Dorsolateral prefrontal cortex (tissue), 122 donors: ENCODE measurements at places on chromosomes 3 and 15.

- no peak for DNase-seq
Measured at GRCh38 chr3:7146529-7146928, 285.6 kb downstream of the GRM7 start.

GRCh38 chr15:98154863-98155262, 194.4 kb downstream of the ARRDC4 start:
- no peak for DNase-seq

- no peak for DNase-seq
Measured at GRCh38 chr15:72782274-72783003, 1.1 kb downstream of the ADPGK start.

DNA sequence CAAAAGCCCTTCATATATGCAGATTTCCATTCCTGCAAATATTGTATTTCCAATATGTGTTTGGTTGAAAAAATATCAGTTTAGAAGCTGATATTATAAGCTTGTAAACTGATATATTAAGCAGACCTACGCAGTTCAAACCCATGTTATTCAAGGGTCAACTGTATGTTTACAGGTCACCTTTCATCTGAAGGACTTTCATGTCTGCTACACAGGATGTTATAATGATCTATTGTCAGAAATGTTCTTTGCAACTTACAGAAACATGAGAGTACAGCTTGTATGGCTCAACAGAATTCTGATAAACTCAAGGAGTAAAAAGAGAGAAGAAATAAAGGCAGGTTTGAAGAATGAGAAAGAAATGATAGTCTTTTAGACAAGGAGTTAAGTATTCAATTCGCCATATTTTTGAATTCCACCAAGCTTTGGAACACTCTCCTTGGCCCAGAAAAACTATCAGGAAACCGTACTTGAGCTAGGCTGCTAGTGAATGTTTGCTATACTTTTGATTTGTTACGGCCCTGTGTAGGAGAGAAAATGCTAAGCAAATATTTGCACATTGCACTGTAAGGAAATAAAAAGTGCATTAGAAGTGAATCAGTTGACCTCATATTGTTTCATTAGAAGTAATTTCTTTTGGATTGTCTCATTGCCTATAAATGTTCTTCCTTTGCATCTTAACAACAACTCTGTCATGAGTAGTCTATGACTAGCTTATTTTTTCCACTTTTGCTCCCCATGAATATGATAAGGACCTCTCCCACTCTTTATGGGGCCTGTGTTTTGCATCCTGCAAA, 81.2 kb downstream of the NEK11 start:
- no peak for DNase-seq

GRCh38 chr3:95434491-95434890, 1371.6 kb downstream of the NSUN3 start:
- DNase-seq = no peak

- DNase-seq = no peak
Measured at GRCh38 chr3:44870375-44871061, 3.9 kb upstream of the TGM4 start.

DNA sequence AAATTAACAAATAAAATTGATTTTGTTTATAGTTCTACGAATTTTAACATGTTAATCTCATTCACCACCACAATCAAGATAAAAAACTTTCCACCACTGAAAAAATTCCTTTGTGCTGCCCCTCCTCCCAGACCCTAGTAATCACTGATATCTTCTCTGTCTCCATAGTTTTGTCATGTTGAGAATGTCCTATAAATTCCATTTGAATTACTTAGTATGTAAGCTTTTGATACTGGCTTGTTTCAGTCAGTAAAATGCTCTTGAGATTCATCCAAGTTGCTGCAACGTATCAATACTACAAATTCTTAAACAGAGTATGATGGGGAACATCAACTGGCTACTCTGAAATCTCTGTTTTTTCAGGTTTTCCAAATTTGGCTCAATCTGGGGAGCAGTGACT, 129.6 kb downstream of the CTNNB1 start:
- DNase-seq = no peak

DNA sequence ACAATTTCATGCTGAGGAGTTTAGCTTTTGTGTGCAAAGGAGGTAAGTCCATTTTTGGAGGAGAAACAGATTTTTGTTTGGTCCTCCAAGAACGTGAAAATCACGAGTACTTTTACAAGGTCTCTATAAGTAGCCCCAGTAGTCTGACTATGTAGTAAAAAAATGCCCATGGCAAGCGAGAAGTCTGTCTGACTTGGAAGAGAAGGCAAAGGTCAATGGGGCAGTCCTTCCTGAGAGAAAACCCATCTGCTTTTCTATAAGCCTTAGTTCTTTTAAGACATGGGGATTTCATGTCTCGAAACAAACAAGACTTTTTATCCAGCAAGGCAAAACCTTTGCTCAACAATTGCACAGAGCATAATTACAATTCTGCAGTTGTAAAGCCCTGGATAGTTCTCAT, 183.2 kb downstream of the GAP43 start:
- no peak for DNase-seq

GRCh38 chr15:67025719-67026609, 39.4 kb upstream of the SMAD3 start:
- DNase-seq = no peak

DNA sequence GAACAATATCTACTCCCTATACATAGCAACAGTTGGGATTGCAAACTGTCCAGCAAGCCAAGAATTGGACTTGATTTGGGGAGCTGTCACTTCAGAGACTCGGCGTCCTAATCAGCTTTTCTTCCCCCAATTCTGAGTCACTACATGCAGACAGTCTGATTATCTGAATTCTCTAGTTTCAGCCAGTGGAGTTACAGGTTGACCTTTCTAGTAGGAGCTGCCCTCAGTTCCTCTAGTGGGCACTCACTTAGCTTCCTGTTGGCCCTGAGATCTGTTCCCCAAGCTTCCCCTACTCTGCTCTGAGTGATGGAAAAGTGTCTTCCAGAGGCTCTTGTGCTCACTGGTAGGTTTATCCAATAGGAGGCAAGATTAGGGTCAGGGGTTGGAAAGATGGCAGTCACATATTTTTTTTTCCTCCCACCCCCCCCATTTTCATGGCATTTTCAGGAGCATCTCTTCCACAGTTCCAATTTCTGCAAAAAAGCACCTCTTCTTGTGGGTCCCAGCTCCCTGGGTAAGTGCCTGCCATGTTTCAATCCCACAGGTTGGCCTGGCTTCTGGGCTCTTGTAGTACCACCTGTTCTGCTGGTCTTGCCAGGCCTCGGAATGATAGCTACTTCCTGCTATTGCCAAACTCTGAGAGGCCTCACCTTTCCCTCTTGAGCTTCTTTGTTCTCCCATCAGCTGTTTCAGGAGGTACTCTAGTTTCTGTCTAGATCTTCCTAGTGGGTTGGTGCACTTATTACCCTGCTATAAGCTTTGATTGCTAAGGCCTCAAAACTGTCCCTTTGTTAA, 182.2 kb downstream of the RAP2B start:
- no peak for DNase-seq

DNA sequence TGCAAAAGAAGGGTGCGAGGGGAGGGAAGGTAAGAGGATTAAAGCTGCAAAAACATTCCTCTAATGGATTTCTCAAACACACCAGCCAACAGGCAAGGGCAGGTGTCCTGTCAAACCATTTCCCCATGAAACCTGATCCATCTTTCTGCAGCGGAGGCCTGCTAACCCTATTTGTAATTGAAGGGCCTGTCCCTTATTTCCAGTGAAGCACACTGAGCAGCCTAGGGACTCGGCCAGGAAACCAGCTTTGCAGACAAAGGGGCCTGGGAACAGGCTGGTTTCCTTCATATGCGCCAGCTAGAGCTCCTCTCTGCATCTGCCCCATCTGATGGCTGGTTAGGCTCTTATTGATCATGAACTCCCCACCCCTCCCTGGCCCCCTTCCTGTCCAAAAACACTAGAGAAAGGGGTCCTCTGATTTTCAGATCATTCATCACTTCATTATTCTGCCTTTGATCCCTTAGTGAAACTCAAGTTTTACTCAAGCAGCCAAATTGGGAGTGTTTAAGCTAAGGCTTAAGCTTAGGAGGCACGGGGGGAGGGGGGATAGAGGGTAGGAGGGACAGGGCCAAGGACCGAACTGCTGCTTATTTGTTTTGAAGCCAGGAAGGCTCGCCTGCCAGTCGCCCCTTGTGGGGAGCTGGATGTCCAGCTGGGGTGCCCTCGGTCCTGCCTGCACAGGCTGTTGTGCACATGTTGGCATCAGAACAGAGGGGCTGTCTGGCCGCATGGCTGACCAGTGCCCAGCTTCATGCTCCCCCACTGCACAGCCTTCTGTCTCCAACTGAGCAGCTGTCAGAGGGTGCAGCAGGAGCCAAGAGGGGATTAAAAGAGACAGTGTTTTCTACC, 53.1 kb downstream of the BOC start:
- DNase-seq = peak; percentile 61

GRCh38 chr3:64355401-64355807, 130.1 kb upstream of the PRICKLE2 start:
- no peak for DNase-seq

- no peak for DNase-seq
Measured at GRCh38 chr3:152319831-152320617, 51.3 kb downstream of the MBNL1 start.

DNA sequence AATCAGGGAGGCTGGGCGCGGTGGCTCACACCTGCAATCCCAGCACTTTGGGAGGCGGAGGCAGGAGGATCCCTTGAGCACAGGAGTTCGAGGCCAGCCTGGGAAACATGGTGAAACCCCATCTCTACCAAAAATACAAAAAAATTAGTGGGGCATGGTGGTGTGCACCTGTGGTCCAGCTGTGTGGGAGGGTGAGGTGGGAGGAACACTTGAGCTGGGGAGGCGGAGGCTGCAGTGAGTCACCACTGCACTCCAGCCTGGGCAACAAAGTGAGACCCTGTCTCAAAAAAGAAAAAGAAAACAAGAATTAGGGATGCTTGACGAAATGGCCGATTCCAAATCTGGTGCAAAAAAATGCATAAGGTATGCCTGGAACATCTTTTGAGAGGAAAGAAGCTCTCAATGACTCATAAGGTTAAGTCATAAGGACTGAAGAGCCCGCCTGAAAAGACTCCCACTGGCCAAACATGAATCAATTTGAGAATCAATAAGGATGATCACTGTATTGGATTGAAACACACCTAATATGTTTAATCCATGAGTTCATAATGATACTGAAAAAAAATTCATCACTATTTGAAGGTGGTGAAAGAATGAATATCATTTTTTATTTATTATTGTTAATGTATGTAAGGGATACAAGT, 27.7 kb downstream of the BLM start:
- DNase-seq = no peak

DNA sequence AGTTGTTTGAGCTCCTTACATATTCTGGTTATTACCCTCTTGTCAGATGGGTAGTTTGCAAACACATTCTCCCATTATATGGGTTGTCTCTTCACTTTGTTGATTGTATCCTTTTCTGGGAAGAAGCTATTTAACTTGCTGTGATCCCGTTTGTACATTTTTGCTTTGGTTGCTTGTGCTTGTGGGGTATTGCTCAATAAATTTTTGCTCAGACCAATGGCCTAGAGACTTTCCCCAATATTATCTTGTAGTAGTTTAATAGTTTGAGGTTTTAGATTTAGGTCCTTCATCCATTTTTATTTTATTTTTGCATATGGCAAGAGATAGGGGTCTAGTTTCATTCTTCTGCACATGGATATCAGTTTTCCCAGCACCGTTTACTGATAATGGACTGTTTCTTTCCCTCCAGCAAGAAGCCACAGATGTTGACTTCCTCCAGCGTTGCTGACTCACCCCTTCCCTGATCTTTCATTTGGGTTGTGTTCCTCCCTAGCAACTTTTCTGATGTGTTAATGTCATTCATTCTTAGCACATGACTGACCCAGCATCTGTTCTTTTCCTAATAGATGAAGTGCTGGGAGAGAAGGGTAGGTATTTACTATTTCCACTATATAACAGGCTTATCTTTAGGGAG, 166.7 kb upstream of the SGO1 start:
- DNase-seq = no peak

GRCh38 chr15:46177219-46177618, 542.4 kb downstream of the SQOR start:
- DNase-seq = no peak

- DNase-seq = no peak
Measured at GRCh38 chr3:197793247-197793646, 2.2 kb downstream of the LRCH3 start.

GRCh38 chr3:55805169-55805568, 318.1 kb upstream of the WNT5A start:
- DNase-seq = no peak

DNA sequence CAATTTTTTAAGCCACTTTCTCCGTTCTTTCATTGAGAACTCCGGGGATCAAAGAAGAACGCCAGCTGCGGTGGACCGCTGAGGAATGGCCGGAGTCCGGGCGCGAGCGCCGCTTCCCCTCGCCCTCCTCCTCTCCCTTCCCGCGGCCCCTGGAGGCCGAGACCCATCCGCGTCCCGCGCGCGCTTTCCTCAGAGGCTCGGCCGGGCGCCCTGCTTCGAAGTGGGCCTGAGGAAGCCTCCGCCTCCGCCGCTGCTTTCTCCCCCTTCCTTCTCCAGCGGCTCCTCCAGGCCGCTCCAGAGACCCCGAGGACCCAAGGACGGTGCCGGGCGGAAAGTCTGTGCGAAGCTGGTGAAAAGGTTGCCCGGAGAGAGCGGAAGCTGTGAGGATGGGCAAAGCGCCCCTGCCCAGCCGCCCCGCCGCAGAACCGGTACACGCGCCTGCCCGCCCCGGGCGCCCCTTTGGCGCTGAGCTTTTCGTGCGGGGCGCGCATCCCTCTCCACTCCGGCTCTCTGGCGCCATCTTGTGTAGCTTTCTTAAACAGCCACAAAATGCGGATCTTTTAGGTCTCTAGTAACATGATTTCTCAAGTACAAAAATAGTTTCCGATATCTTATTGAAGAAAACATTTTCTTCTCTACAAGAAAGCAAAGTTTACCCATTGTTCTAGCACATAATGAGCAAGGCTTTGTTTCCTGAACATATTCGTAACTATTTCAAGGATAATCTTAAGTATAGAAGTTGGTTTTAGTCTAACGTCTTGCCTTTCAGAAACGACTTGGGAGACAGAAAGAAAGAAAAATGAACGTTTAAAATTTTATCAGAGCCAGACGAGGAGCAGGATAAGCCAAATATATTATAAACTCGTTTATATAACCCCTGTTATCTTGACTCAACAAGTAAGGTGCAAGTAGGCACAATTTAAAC, 59.2 kb upstream of the FAM174B start:
- DNase-seq = peak; percentile 64

- peak; percentile 28 for DNase-seq
Measured at GRCh38 chr15:68558318-68559305, 20.2 kb upstream of the CORO2B start.

DNA sequence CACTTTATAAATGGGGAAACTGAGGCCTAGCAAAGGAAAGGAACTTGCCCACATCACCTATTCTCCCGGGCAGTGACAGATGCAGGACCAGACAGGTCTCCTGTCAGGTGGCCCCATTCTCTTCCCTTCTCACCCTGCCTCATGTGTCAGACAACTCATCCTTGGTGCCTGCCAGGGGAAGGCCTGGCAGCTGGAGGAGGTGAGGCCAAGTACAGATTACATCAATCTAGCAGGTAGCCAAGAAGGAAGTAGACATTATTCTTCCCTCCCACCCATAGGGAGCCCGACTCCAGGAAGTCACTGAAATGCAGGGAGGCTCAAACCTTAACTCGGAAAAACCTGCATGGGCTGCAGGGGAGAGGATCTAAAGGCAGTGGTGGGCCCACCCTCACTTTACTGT, 39.6 kb downstream of the DAPK2 start:
- DNase-seq = no peak
